GM12865 (cell line): ENCODE measurements at places on chromosomes 4 and X.

DNA sequence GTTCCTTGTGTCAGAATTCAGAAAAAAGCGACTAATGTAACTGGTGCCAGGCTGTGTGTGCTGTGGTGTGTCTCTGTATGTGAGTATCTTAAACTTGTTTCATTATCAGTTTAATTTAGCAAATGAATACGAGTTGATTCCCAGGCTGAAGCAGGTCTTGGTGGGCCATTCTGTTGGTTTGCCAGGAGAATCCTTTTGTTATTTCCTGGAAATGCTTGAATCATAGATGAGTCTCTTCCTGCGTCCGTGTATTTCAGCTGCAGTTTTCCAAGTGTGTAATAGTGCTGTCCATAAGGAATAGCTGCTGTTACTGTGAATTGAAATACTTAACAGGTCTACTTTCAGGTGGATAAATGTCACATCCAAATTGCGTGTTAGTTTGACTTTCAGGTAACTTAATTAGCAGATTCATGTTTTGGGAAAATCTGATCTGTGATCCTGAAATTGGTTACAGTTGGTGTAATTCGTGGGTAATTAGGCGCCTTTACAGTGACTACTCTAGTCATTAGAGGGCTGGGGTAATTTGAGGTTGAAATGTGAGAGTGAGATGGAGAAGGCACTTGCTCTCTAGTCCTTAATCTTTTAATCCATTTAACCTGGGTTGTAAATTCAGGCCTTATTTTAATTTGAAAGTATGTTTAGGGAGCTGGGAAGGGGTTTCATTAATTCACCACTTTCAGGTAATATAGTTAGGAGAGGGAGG is 23.8 kb downstream of the TMEM131L start:
- no peak for DNase-seq

DNA sequence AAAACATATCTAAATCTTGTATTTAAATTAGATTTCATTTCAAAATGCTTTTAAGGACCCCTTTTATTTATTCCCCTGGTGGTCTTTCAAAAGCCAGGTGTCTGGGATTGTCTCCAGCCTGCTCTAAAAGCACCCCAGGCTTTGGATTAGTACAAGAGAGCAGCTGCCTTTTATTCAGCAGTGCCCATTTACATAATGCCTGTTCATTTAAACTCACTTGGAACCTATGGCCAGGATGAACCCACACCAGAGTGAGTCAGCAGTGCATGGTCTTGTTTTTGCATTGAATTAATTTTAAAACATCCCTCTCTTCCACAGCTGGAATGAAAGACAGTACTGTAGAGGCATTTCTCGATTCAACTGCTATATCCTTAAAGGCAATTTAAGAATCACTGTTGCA is 64.1 kb upstream of the TENM3 start:
- no peak for DNase-seq

DNA sequence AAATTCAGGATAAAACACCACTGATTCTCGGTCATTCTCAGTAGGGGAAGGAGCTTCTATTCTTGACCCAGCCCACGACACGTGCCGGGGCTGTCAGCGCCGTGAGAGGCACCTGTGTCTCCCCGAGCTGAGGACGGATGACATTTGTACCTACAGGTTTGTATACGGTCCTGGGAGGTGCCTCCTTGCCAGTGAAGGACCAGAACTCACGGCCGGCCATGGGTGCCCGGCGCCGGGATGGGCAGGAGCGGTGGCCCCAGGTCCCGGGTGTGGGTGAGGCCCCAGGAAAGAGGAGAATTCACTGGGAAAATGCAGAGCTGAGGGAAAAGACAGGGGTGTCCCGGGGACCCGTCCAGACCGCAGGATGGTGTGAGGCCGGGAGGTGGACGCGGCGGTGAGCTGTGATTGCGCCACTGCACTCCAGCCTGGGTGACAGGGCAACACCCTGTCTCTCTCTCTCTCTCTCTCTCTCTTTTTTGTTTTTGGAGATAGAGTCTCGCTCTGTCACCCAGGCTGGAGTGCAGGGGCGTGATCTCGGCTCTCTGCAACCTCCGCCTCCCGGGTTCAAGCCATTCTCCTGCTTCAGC is 48.9 kb upstream of the PPP2R3B start:
- DNase-seq: no peak

GRCh38 chr4:167581449-167581965 is 347.2 kb upstream of the SPOCK3 start:
- DNase-seq: no peak

GRCh38 chr4:175772170-175772705 is 39.8 kb downstream of the GPM6A start:
- DNase-seq: no peak

DNA sequence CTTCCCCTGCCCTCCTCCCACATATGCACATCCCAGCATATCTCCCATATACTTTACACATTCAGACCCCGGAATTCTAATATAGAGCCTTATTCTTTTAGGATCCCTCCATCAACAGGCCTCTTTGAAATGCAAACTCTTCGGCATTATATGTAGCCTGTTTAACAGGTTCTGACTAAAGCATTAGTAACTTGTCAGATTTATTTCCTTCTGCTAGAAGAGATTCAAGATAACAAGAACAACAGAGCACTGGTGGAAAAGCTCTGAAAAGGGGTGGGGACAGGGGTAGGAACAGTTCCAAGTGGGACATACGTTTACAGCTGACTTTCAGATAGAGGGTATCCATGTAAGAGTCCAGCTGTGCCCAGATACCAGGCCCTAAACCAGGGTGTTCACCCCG is 31.7 kb upstream of the PRPS1 start:
- DNase-seq: no peak
